ENCODE measurements at places on chromosomes 13 and 19.

DNA sequence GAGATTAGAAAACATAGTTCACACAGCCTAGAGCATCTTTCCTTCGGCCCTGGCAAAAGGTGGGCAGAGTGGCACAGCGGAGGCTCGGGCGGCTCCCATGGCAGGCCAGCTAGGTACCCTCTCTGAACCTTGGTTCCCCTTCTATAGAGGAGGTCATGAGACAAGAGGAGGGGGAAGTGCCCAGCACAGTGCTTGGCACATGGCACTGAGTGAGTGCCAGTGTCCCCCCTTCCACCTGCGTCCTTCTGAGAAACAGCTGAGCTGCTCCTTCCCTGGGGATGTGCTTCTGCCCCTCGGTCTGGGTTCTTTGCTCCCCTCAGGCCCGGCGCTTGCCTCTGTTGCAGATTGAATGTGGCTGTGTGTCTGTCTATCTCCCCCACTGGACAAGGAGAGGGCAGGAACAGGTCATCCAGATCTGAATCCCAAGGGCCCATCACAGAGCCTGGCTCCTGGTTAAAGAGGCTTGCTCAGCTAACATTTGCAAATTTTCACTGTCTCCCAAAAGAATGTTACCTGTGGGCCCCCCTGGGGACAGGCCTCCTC lies 165.6 kb downstream of the USP12 start:
- DNase-seq = no peak

DNA sequence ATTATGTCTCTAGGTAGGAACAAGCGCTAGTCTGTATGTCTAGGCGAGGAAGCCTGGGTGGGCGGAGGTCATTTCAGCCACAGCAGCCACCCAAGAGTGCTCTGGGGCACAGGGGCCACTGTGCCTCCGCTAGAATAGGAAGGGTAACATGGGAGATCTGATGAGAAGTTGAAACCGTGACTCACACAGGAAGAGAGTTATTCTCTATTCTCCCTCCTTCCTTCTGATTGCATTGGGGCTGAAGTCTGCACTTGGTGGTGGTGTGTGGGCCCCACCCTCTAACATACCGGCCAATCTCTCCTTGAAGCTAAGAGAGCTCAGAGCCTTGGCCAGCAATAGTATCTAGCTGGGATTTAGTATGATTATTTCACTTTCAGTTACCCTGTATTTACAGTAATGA lies 20.3 kb upstream of the GGACT start:
- DNase-seq = no peak

DNA sequence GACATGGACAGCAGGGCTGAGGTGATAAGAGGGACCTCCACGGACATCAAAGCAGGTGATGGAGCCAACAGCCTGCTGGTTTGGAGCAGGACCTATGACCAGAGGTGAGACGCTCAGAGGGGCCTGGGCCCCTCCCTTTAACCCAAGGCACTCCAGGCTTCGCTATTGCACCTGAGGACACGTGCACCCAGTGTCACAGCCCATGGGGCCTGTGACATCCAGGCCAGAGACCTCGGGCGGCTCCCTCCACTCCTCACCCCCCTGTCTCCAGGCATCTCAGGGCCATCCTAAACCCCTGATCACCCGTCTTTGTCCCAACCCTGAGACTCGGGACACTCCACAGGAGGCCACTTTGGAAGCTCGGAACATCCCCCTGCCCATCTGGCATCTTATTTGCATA lies 12.9 kb downstream of the ADGRE5 start:
- no peak for DNase-seq

- no peak for DNase-seq
Measured at GRCh38 chr19:47511128-47511517, 3.7 kb downstream of the NAPA start.

- no peak for DNase-seq
Measured at GRCh38 chr13:42992764-42993122, 702 bp upstream of the EPSTI1 start.

- no peak for DNase-seq
Measured at GRCh38 chr19:52099497-52100138, 4.1 kb upstream of the ZNF841 start.

- no peak for DNase-seq
Measured at GRCh38 chr13:59978862-59979261, 184.9 kb downstream of the DIAPH3 start.

DNA sequence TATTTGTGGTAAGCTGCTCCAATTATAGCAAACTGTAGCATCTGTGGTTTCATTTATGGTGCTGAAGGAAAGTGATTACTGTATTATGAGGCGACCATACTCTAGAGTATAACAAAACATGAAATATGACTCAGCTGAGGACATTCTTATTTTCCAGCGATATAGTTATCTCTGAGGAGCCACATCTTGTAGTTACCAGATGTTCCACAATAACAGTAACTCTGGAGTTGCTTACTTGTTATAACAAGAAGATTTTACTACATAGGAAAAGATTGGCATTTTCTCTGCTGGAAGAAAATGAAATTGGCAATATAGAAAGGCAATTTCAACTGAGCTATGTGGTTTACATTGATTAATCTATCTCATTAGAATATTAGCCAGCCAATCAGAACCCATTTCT lies 1634.2 kb downstream of the PCDH9 start:
- DNase-seq = peak; percentile 40

DNA sequence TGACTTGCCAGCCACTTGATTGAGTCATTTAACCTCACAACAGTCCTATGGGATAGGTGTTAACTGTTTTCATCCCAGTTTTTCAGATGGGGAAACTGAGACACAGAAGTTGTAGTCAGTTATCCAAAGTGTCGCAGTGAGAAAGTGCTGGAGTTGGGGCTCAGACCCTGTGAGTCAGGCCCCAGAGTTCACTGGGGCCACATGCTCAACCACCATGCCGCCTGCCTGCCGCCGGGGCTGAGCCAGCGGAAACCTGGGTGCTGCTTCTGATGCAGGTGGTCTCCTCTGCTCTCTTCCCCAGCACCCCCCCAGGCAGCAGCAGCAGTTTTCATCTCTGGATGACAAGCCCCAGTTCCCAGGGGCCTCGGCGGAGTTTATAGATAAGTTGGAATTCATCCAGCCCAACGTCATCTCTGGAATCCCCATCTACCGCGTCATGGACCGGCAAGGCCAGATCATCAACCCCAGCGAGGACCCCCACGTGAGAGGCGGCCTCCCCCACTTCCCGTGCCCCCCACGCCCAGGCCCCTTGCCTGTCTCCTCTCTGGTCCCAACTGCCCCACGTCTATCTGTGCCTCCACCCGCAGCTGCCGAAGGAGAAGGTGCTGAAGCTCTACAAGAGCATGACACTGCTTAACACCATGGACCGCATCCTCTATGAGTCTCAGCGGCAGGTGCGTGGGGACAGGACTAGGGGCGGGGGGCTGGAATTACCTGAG lies 12.9 kb downstream of the BCKDHA start:
- DNase-seq = no peak

DNA sequence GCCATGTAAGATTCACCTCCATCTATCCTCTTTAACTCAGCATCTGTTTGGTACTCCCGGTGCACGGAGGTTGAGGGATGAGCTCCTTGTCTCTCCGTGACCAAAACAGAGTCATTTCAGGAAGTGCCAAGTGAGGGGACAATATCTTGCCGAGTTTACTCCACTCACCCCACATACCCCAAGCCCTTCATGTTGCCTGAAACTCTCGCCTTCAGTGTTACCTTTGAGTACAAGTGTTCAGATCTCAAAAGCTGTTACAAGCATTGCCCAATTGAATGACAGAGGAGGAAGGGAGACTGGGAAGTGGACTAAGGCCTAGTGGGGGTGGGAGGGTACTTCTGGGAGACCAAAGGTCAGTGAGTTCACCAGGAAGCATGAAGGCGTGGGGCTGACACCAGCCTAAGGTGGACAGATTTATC lies 6.0 kb upstream of the SIGLEC12 start:
- no peak for DNase-seq

- DNase-seq = no peak
Measured at GRCh38 chr13:27276188-27276587, 5.6 kb downstream of the RASL11A start.

- no peak for DNase-seq
Measured at GRCh38 chr19:14116918-14117578, 514 bp downstream of the PRKACA start.
